Stimulated activated CD4-positive, alpha-beta T cell treated with anti-CD3 and anti-CD28 coated beads, TNF-alpha, amount 100 ng/mL, for 1 hour (primary cell): ENCODE measurements at places on chromosomes 16 and 17.

- DNase-seq, result no peak
These were observed 10.3 kb downstream of the ZNF469 start for GRCh38 chr16:88393034-88393433.

DNA sequence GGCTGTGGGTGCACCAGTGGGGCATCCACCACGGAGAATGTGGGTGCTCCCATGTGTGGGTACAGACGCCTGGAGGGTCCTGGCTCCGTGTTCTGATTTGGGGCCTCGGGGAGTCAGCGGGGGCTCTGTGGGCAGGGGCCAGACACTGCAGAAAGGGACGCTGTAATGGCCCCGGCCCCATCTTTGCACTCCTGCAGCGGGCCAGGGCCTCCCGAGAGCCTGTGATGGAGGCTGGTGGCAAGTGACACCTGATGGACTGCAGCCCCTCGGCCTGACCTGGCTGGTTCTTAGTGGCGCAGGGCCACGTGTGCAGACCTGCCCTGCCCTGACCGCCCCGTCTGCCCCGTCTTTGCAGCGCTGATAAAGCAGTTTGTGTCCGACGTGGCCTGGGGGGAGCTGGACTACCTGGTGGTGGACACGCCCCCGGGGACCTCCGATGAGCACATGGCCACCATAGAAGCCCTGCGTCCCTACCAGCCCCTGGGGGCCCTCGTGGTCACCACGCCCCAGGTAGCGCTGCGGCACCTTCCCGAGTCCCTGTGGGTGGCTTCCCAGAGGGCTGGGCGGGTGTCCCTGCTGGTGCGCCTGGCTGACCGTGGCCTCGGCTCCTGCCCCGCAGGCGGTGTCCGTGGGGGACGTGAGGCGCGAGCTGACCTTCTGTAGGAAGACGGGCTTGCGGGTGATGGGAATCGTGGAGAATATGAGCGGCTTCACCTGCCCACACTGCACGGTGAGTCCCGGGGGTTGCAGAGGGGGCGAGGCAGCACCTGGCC lies 4.7 kb downstream of the NUBP2 start:
- DNase-seq, result no peak

DNA sequence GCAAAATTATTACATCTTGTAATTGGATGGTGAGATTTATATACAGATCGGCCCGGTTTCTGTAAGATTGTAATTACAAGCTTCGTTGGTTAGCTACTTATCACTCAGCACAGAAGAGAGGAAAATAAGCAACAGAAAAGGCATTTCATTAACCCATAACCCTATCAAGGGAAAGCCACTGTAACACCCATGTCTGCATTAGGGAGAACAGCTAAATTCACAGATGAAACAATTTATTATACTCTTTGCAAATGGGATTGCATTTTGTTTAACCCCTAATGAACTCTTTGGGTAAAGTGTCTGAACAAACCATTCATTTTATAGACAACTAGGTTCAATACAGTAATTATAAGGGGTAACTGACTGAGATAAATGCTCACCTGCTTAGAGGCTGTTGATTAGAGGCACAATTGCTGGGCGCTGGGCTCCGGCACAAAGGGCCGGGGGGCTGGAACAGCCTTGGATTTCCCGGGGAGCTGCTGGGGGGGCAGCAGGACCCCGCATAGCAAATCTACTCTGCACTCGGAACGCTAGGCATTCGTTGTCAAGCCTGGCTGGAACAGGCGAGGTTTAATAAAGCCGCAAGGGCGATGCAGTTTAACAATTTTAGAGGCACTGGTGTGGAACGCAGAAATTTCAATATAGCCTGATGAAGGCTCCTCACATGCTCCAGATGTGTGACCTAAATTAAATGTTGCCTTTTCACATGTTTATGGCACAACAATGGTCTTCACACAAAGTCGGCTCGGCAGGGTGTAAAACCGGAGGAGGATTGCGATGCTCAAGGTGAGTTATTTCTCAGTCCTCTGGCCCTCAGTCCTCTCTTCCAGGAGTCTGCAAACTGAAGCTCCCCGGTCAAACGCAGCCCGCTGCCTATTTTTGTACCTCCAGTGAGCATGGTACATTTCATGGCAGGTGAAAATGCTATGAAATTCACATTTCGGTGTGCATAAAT lies 134.0 kb upstream of the IRX6 start:
- no peak for DNase-seq

GRCh38 chr17:35969558-35970380 lies 11.5 kb downstream of the CCL16 start:
- peak; percentile 27 for DNase-seq

GRCh38 chr17:2237950-2238349 lies 65.6 kb downstream of the SMG6 start:
- DNase-seq, result no peak

- no peak for DNase-seq
These were observed 11.1 kb downstream of the DEXI start for GRCh38 chr16:10931134-10931533.

DNA sequence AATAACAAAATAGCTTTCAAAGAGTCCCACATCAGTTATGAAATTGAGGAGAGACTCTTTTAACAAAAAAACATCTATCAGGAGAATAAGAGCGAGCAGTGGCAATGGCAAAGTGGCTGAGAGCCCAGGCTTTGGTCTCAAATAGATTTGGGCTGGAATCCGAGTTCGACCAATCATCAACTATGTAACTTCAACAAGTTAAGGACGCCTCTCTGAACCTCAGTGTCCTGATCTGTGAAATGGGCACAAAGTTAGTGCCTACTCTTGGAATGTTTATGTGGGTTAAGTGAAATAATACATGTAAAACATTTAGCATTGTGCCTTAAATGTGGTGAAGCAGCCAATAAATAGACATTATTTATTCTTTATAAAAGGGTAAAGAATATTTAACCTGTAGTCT lies 45.4 kb downstream of the CFDP1 start:
- no peak for DNase-seq

DNA sequence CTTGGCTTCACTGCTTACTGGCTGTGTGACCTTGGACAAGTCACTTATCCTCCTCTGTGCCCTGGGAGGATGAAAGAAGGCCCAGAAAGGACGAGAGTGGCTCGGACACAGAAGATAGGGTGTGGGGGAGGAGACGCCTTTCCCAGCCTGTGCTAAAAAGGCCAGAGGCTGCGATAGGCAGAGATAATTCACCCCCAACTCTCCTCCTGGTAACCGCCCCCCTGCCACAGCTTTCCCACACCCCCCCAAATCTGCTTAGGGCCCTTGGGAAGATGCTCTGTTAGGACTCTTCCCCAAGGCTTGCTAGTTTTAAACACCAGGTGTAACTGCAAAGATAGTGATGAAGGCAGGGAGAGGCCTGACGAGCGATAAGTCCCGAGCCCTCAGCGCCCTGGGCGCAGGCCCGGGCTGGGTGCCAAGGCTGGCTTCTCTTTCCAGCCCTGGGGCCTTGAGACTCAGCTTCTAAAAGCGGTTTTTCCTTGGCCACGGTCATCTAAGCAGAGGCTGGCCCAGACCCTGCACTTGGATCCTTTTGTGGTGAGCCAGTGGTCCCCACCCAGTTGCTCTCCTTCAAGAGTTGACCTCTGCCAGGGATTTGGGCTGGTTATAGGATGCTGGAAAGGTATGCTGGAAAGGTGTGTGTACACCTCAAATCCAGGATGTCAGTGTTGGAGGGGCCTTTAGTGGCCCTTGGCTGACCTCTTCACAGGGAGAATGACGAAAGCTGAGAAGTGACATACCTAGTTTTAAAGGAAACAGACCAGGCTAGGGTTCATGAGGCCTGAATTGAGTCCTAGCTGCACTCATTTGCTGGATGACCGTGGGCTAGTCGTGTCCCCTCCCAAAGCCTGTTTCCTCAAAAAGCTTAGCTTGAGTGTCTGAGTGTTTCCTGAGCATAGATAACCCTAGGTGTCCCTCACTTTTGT lies 3.4 kb upstream of the PPP1R9B start:
- DNase-seq, result no peak

GRCh38 chr16:81693744-81694303 lies 85.3 kb upstream of the PLCG2 start:
- DNase-seq, result no peak

DNA sequence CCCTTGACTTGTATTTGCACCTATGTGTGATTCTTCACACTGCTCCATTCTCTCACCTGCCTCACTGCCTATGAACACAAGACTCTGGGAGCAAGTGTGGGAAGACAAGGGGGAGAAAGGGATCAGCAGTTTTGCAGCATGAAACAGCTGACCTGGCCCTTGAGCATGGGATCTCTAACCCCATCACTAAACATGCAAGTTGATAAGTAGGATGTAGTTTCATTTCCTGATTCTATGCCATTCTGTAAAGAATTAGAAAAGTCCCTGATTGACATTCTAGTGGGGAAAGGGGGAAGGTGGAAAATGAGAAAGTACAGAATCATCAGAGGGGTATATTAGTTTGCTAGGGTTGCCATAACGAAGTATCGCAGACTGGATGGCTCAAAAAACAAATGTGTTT lies 25.3 kb upstream of the MYOCD start:
- DNase-seq, result no peak

DNA sequence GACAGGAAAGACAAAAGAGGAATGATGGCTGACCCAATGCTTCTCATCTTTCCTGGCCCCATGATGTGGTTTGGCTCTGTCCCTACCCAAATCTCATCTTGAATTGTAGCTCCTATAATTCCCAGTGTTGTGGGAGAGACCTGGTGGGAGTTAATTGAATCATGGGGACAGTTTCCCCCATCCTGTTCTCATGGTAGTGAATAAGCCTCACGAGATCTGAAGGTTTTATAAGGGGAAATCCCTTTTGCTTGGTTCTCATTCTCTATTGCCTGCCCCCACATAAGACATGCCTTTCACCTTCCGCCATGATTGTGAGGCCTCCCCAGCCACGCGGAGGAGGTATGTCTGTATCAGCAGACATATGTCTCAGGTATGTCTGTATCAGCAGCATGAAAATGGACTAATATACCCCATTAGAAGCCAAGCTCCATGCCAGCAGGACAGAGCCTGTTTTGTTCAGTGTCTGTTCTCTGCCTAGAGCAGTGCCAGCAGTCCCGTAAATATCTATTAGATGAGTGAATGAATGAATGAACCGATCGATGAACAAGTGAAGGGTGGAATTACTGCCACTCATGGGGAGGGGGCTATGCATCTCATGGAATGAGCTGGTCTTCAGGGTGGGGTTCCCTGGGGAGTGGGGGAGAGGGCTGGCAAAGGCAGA lies 304.4 kb downstream of the SOX9 start:
- no peak for DNase-seq

- no peak for DNase-seq
These were observed 114.6 kb upstream of the MED13 start for GRCh38 chr17:62179525-62180161.

GRCh38 chr16:83220066-83220465 lies 587.7 kb upstream of the HSBP1 start:
- no peak for DNase-seq

- peak; percentile 60 for DNase-seq
These were observed 51.8 kb downstream of the BEAN1 start for GRCh38 chr16:66478733-66479511.

GRCh38 chr16:386641-387156 lies 4.9 kb upstream of the PGAP6 start:
- no peak for DNase-seq

DNA sequence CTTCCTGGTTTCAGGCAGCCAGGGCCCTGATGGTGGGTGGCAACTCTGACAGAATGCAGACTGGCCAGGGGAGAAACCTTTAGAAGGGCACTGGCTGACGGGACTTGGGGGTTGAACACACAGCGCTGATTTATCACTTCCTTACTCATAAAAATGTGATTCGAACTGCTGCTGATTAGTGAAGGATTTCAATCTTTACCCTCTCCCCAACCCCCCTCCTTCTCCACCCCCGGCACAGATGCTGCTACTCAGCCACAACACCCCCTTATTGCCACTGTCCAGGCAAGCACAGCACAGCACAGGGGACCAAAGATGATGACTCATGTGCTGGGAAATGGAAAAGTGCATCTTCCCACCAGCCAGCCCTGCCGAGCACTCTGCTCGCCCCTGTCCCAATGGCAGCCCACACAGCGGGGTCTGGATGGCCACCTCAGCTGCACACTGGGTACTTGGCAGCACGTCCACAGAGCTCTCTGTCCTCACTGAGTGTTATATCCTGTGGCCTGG lies 70.1 kb downstream of the SMG6 start:
- no peak for DNase-seq

DNA sequence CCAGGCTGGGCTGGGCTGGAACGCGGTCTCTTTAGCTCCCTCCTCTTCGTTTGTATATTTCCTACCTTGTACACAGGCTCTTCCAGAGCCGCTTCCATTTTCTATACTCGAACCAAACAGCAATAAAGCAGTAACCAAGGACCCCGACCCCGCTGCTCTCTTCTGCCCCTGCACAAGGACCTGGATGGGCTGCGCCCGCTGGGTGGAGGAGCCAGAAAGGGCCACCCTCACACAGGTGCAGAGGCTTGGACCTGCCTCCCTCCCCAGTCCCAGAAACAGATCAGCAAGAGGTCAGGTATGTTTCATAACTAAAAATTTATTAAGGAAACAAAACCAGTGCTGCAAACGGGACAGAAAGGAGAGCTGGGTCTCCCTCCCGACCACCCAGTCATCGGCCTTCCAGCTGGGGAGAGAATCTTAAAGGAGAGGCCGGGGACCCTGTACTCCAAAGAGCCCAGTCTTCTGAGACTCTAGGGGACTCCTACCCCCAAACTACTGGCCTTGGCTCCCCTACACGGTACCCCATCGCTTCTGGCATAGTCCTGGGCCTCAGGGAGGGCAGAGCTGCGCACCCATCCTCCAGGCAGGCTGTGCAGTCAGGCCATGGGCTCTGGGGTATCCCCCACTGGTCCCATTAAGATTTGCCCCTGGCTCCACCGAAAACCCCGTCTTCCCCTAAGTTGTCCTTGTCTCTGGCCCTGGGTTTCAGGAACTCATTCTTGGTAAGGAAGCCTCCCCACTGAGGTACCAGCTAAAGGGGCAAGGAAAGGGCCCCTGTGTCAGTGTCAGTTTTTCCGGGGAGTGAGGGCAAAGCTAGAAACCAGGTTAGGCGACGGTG lies 4.9 kb downstream of the HIC1 start:
- DNase-seq, result no peak

- DNase-seq, result no peak
These were observed 760.5 kb upstream of the SOX9 start for GRCh38 chr17:71360301-71360700.

DNA sequence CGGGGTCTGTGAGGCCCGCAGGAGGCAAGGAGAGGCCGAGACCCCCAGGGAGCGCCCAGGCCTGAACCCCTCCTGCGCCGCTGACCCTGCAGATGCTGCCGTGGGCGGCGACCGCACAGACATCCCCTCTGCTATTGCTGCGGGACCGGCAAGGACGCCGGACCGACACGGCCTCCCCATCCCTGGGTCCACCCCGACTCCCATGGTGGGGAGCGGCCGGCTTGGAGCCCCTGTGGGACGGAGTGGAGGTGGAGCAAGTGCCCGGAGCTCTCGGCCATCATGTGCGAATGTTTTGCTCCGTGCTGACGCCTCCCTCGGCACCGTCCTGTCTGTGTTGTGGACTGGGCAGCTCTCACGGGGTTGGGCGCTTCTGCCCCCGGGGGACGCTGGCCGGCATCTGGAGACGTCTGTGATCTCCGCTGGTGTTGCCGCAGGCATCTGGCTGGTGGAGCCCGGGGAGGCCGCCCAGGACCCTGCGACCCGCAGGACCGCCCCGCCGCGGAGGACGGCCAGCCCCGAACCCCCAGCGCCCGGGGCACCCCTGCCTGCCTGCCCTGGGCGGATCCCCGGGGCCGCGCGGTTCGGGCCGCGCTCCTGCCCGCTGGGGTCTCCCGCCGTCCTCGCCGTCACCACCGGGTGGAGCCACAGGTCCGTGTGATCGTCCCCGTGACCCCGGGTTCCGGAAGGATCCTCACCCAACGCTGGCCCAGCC lies 12.8 kb upstream of the GNG13 start:
- peak; percentile 52 for DNase-seq
